ENCODE measurements at places on chromosomes 2 and 18.

- H3K36me3 ChIP-seq, result no peaks in the 10 kb centered on the region
- no peak overlapping the region for H3K27ac ChIP-seq
- no peaks in the 10 kb centered on the region for H3K27me3 ChIP-seq
These were observed 21.2 kb downstream of the CABYR start for GRCh38 chr18:24160086-24160485.

GRCh38 chr18:2716394-2717326 is 61.1 kb downstream of the SMCHD1 start:
- no peaks in the 10 kb centered on the region for H3K36me3 ChIP-seq
- peak; percentile 33 for DNase-seq
- peak overlapping the region; percentile 42 for H3K27ac ChIP-seq
- peaks cover 23% of the 10 kb centered on the region for H3K4me1 ChIP-seq
- H3K4me3 ChIP-seq, result no peak overlapping the region

DNA sequence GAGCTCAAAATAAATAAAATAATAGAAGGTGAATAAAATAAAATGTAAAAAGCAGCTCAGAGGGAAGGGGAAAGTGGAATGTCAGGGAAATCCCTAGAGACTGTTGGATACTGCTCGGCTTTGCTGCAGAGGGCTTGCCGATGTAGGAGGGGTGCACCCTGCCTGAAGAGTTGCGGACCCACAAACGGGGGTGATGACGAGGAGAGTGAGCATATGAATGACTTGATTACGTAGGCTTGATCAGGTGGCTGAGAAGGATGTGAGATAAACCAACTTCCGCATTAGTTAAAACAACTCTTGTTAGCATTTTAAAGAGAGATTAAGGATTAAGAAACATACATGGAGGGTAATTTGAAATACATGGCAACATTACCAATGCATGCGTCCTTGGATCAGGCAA is 21.0 kb upstream of the TMEM237 start:
- H3K27ac ChIP-seq, result no peak overlapping the region
- H3K4me1 ChIP-seq, result no peaks in the 10 kb centered on the region
- no peaks in the 10 kb centered on the region for H3K36me3 ChIP-seq

GRCh38 chr2:199458806-199459285 is 1.1 kb upstream of the SATB2 start:
- H3K4me3 ChIP-seq, result peak overlapping the region; percentile 87
- H3K4me1 ChIP-seq, result peaks cover 64% of the 10 kb centered on the region
- no peak for DNase-seq
- peaks cover 20% of the 10 kb centered on the region for H3K27me3 ChIP-seq
- H3K27ac ChIP-seq, result peak overlapping the region; percentile 64

DNA sequence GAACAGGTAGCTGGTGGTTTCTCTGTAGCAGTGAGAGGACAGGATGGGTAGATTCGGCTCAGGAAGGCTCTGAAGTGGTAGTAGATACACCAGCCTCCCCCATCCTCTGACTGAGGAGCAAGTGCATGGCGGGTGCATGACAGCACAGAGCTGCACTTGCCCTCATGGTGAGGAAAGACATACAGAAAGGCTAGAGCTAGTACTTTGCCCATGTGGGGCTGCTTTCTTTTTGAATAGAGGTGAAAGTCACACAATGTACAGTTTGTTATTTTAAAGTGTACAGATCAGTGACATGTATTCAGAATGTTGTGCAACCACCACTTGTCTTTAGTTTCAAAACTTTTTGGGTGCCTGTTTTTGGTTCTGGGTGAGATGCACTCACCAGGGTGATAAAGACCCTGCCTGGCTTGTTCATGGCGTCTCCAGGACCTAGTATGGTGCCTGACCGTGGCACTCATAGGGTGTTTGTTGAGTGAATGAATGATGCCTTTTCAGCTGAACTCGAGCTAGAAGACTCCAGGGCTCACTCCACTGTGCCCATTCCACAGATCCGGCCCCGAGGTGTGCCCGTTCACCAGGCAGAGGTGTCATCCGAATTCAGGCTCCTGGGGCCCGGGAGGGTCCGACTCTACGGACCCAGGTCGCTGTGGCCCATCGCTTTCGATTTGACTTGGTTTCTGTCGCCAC is 421 bp upstream of the VAMP5 start:
- no peaks in the 10 kb centered on the region for H3K27me3 ChIP-seq
- H3K4me1 ChIP-seq, result peaks cover 71% of the 10 kb centered on the region
- H3K27ac ChIP-seq, result peak overlapping the region; percentile 96
- no peak for DNase-seq
- H3K4me3 ChIP-seq, result peak overlapping the region; percentile 81
- H3K36me3 ChIP-seq, result no peaks in the 10 kb centered on the region

DNA sequence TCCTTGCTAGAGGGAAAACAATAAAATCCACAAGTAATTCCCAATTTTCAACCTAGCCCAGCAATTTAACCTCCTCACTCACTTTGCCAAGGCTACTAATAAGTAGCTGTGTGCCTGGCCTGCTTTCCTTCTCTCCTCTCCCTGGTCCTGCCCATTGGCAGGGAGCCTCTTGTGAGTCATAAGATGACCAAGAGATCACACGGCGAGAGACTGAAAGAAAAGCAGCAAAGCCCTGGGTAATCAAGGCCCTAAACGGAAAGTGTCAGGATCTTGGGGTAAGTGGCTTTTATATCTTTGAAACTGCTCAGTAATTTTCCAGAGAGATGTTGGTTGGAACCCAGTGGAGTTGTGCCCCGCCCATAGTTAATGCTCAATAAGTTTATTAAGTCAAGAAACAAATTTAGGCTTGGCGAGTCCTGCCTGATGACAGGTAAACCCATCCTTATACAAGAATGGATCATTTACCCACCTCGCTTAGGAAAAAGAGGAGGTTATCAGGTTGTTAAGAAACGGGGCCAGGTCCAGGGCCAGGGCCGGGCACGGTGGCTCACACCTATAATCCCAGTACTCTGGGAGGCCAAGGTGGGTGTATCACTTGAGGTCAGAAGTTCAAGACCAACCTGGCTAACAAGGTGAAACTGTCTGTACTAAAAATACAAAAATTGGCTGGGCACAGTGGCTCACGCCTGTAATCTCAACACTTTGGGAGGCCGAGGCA is 10.0 kb upstream of the ADAM17 start:
- peaks cover 23% of the 10 kb centered on the region for H3K4me1 ChIP-seq
- H3K4me3 ChIP-seq, result no peak overlapping the region
- peak overlapping the region; percentile 52 for H3K27ac ChIP-seq
- DNase-seq, result peak; percentile 84

- peaks cover 70% of the 10 kb centered on the region for H3K4me1 ChIP-seq
- H3K27me3 ChIP-seq, result no peaks in the 10 kb centered on the region
- peak overlapping the region; percentile 72 for H3K27ac ChIP-seq
- no peaks in the 10 kb centered on the region for H3K36me3 ChIP-seq
- no peak for DNase-seq
- H3K4me3 ChIP-seq, result no peak overlapping the region
These were observed 14.6 kb upstream of the TNS1 start for GRCh38 chr2:218017211-218018053.

DNA sequence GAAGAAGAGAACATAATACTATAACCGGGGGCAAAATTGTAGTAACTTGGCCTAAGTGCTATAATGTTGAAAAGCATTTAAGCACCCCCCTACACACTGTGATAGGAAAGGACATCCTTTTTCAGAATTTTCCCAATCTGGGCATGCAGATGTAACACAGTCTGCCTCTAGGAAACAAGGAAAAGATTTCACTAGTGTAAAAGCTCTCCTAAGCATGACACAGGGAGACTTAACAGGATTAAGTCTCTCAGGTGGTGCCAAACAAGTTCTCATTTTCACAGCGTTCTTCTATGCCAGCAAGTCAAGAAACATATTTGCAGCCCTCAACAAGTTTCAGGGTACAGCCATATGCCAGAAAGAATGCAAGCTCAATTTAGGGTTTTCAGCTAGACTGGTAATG is 53.0 kb downstream of the NCKAP5 start:
- H3K4me3 ChIP-seq, result no peak overlapping the region
- H3K36me3 ChIP-seq, result no peaks in the 10 kb centered on the region
- H3K27ac ChIP-seq, result no peak overlapping the region
- no peaks in the 10 kb centered on the region for H3K27me3 ChIP-seq

GRCh38 chr2:175074478-175074877 is 69.3 kb upstream of the CHN1 start:
- no peaks in the 10 kb centered on the region for H3K27me3 ChIP-seq
- DNase-seq, result no peak
- H3K36me3 ChIP-seq, result peaks cover 86% of the 10 kb centered on the region
- H3K4me3 ChIP-seq, result no peak overlapping the region
- no peak overlapping the region for H3K27ac ChIP-seq

DNA sequence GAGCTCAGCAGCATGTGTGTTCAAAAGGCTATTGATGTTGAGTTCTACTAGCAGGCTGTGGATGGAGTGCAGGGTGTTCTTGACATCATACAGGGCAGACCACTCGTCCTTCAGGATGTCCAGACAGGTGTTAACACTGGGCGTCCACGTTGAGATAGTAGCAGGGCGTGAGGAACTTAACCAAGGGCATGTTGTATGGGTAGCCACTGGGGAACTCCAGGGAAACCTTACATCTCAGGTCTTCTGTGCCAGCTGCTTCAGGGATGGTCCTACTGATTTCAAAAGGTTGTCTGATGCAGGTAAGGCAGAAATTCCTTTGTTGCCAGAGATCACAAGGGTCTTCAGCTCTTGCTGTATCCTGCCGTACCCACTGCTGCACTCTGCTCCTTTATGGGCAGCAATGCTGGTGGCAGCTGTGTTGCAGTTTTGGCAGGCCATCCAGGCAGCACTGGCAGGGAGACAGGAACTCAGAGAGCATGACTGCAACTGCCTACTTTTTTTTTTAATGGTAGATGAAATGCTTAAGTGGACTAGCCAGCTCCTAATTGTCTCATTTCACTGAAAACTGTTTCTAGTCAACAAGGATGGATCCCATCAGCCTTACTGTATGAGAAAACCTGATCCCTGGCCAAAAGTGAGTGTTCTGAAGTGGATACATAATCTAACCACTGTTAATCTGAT is 32.4 kb upstream of the RBBP8 start:
- DNase-seq, result peak; percentile 25
- H3K27me3 ChIP-seq, result no peaks in the 10 kb centered on the region
- no peaks in the 10 kb centered on the region for H3K36me3 ChIP-seq
- no peak overlapping the region for H3K27ac ChIP-seq
- H3K4me3 ChIP-seq, result no peak overlapping the region

GRCh38 chr2:104788742-104789455 is 65.0 kb upstream of the POU3F3 start:
- H3K4me3 ChIP-seq, result no peak overlapping the region
- peaks cover 3% of the 10 kb centered on the region for H3K27me3 ChIP-seq
- H3K36me3 ChIP-seq, result no peaks in the 10 kb centered on the region
- H3K27ac ChIP-seq, result no peak overlapping the region
- no peak for DNase-seq

GRCh38 chr18:68714366-68714711 is 569 bp downstream of the TMX3 start:
- peaks cover 36% of the 10 kb centered on the region for H3K36me3 ChIP-seq
- peak overlapping the region; percentile 96 for H3K27ac ChIP-seq
- DNase-seq, result no peak
- H3K4me1 ChIP-seq, result peaks cover 27% of the 10 kb centered on the region
- no peaks in the 10 kb centered on the region for H3K27me3 ChIP-seq
- H3K4me3 ChIP-seq, result peak overlapping the region; percentile 87

DNA sequence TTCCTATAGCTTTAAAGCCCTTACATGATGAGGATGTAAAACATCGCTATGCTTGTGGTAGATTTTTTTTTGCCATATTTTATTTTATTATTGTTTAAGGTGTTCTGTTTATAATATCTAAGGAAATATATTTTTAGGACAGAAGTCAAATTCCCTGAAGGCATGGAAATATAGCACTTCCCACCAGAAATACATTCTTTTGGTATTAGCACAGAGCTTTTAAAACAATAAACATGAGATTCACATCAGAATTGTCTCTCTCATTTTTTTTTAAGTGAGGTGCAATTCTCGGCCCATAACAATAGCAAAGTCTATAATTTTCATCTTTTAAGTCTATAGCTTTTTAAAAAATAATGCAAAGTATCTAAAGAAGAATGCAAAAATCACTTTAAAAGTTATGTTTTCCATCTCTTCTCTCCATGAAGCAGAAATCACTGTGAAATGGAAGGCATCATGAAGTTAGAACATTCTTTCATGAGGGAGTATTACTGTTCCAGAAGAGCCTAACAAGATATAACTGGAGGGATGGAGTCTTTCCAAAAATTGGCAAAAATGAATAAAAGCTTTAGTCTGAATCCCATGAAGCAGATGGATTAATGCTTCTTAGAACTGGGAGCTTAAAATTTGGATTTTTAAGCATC is 283.6 kb upstream of the TRIB2 start:
- H3K4me3 ChIP-seq, result no peak overlapping the region
- no peak overlapping the region for H3K27ac ChIP-seq
- no peaks in the 10 kb centered on the region for H3K27me3 ChIP-seq
- no peaks in the 10 kb centered on the region for H3K4me1 ChIP-seq

DNA sequence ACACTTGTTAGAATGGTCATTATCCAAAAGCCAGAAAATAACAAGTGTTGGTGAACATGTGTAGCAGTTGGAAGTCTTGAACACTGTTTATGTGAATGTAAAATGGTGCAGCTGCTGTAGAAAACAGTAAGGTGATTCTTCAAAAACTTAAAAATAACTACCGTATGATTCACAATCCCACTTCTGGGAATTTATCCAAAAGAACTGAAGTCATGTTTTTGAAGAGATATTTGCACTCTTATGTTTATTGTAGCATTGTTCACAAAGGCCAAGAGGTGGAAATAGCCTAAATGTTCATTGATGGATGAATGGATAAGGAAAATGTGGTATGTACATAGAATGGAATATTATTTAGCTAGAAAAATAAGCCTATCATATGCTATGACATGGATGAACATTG is 6.3 kb upstream of the SPP2 start:
- H3K4me3 ChIP-seq, result no peak overlapping the region
- no peaks in the 10 kb centered on the region for H3K4me1 ChIP-seq
- no peak for DNase-seq

DNA sequence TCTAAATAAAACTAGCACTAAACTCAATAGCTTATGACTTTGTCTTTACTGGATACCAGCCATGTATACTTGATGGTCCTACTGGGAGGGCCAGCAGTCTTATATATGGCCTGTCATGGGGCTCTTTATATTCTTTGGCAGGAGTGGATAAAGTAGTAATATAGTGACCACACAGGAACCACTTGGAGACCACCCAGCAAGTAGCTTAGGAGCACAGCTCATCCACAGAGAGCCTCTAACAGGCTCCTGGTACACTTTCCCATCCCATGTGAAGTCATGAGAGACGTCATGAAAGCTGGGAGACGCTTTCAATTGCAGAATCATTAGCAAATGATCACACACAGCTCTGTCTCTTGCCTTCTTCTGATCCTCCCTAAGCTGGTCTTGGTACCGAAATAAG is 360.9 kb upstream of the ACVR2A start:
- no peaks in the 10 kb centered on the region for H3K36me3 ChIP-seq
- H3K4me3 ChIP-seq, result no peak overlapping the region
- no peak overlapping the region for H3K27ac ChIP-seq
- peaks cover 8% of the 10 kb centered on the region for H3K4me1 ChIP-seq
- DNase-seq, result no peak
- H3K27me3 ChIP-seq, result no peaks in the 10 kb centered on the region

DNA sequence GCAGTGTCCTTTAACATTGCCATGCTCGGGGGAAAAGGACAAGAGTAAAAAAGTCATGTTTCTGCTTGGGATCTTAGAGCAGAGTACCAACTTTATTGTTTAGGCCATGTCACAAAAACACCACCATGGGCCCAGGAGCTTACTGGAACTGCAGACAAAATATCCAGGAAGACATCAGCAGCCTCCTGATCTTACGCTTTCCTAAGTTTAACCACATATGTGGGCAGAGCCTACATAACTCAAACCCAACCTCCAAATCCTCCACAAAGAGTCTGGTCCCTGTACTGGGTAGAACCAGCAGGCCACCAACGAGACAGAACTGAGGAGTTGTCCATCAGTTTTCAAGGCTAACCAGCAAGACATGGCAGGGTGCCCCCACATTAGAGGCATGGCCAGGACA is 10.3 kb downstream of the GALNT14 start:
- H3K4me3 ChIP-seq, result no peak overlapping the region
- H3K36me3 ChIP-seq, result no peaks in the 10 kb centered on the region
- no peaks in the 10 kb centered on the region for H3K4me1 ChIP-seq
- no peak for DNase-seq
- no peak overlapping the region for H3K27ac ChIP-seq
